ENCODE measurements at places on chromosomes 7 and 10.

GRCh38 chr7:28065721-28066285, 114.8 kb downstream of the JAZF1 start:
- no peak for DNase-seq

GRCh38 chr7:110918949-110919548, 171.9 kb upstream of the LRRN3 start:
- DNase-seq = no peak

GRCh38 chr7:131223151-131223550, 104.5 kb upstream of the MKLN1 start:
- no peak for DNase-seq

- DNase-seq = no peak
Observed at GRCh38 chr7:147071536-147071935, 954.9 kb downstream of the CNTNAP2 start.

GRCh38 chr10:131812736-131813604, 87.8 kb upstream of the PPP2R2D start:
- DNase-seq = no peak

GRCh38 chr10:50653758-50654157, 30.0 kb upstream of the SGMS1 start:
- DNase-seq = no peak
